ENCODE measurements at places on chromosomes 12 and 14.

DNA sequence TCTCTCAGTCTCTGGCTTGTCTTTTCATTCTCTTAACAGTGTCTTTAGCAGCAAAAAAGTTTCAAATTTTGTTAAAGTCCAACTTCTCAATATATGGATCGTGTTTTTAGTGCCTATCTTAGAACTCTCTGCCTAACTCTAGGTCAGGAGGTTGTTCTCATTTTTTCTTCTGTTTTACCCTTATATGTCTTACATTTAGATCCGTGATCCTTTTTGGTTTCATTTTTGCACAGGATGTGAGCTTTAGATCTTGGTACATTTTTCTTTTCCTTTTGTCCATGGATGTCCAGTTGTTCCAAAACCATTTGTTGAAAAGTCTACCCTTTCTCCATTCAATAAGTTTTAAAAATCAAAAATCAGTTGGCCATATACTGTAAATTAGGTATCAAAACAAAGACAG is 6.8 kb downstream of the VRK1 start:
- no peak for DNase-seq

DNA sequence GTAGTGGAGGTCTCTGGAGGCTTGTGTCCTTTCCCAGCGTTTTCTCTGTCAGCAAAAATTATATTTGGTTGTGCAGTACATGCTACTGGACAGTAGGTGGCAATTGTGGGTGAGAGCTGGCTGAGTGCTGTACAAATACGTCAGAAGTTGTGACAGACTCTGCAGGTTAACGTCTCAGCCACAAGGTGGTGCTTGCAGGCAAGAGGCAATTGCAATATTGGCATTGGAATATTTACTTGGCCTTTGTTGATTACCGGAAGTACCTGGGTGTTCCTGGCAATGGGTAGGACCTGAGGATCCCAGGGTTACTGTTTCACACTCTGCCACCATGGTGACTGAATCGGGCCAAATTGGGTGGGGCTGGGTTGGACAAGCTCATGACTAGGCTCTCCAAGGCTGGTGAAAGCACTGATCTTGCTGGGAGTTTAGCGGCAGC is 333.9 kb upstream of the LMO3 start:
- no peak for DNase-seq

GRCh38 chr14:94081386-94081820 is 293 bp downstream of the IFI27L1 start:
- DNase-seq, result no peak

- DNase-seq, result no peak
Observed at GRCh38 chr14:35556548-35556947, 22.6 kb downstream of the INSM2 start.

GRCh38 chr14:54529811-54530210 is 20.1 kb downstream of the CGRRF1 start:
- no peak for DNase-seq
